ENCODE measurements at places on chromosomes 3 and 15.

GRCh38 chr15:85131915-85132314, 150.3 kb downstream of the PDE8A start:
- no peak for DNase-seq

DNA sequence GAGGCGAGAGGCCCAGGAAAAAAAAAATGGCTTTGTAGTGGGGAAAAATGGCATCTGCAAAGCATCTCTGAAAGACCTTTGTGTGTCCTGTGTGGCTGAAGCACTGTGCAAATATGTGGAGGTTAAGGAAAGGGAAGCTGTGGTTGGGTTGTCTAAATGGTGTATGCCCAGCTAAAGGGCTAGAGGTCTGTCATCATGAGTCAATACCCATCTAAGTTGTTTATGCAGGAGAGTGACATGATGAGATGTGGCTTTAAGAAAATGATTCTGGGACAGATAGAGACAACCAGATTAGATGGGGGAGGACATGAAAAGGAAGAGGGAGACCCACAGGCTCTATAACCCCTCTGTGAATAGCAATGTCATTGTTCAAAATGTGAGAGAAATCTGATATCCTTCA, 280.7 kb downstream of the MFSD1 start:
- DNase-seq = no peak

GRCh38 chr3:73404435-73404834, 220.3 kb downstream of the PDZRN3 start:
- no peak for DNase-seq

DNA sequence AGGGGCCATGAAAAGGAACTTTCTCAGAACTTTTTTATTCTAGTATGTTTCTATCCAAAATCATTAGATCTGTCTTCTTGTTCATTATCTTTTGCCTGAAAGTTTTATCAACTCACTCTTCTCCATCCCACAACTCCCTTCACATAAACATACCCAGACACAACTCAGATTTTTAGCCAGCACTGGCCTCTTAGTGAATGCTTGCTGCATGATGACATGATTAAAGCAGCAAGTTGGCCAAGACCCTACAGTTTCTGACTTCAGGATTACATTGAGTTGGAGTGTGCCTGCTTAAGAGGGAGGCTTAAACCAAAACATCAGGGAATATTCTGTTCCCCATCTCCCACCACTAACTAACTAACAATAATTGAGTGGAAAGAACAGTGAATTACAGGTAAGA, 38.1 kb downstream of the PLSCR2 start:
- no peak for DNase-seq

DNA sequence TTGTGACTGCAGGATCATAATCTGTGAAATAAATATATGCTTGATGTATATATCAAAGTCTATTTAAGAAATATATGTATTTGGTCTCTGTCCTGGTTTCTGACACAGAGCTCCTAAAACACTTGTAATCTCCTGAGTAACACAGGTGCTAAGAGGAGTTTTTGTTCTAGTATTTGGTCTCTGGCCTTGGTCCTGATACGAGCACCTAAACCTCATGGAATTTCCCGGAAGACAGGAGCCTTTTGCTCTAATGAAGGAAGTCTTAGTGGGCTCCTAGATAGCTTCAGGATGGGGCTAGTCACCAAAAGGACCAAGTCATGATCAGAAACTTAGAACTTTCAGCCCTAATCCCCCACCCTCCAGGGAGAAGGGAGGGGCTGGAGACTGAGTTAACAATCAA, 19.2 kb upstream of the MUSTN1 start:
- DNase-seq = no peak

DNA sequence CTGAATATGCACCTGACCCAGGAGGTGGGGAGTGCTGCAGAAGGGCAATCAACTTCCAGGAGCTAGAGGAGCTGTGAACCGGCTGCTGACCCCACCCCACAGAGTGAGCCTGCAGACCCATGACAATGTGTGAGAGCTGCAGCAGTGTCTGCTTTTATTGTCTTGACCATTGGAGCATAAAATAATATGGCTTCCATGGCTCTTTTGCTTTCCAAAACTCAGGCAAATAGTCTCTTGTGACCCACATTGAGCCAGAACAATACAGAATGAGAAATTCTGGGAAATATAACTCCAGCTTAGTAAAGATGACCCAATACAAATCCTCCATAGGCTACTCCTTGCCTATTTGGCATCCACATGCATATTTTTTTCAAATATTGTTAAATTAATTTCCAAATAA, 309.6 kb downstream of the PYDC2 start:
- DNase-seq = no peak

- no peak for DNase-seq
Measured at GRCh38 chr3:63624941-63625560, 27.4 kb upstream of the SNTN start.

DNA sequence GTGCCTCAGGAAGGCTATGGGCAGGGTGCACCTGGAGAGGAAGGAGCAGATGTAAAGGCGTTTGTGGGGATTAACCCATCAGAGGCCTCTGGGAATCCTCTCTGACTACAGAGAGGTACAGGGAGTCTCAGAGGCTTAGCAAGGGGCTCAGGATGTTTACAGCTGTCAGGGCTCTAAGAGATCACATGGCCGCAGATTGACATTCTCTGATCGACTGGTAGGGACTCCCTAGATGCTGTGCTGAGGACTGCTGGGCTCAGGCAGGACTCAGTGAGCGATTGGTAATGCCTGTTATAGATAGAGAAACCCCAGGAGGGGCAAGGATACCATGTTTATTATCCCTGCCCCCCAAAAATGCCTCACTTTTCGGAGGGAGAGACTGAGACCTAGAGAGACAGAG, 103.5 kb downstream of the CORO2B start:
- no peak for DNase-seq

DNA sequence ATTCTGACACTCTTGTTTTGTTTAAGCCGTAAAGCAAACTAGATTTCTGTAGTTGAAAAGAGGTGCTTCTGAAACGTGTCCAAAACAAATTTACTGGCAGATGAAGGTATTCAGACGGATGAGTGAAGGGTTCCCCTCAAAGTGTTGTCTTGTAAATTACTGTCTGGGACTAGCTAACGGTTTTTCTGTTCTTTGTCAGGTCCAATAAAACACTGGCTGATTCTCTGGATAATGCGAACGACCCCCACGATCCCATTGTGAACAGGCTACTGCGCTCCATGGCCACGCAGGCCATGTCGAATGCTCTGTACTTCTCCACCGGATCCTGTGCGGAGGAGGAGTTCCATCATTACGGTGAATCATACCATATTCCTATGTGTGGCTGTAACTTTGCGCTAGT, 27.7 kb downstream of the TIPIN start:
- DNase-seq = no peak

DNA sequence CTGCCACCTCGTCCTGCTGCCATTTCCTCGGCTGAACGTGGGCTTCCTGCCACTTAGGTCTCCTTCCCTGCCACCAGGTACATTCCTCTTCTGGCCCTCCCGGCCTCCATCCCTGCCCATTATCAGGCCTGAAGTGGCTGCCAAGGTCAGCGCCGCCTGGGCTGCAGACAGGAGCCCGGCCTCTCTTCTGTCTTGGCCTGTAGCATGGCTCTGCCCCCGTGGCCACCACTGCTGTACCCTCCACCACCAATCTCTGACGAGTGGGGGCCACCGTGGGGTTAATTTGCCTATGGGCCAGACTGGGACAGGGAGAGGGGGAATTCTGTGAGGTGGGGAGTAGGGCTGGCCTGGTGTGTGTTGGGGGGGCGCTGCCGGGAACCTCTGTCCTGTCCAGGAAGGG, 2.0 kb upstream of the BAHD1 start:
- no peak for DNase-seq

DNA sequence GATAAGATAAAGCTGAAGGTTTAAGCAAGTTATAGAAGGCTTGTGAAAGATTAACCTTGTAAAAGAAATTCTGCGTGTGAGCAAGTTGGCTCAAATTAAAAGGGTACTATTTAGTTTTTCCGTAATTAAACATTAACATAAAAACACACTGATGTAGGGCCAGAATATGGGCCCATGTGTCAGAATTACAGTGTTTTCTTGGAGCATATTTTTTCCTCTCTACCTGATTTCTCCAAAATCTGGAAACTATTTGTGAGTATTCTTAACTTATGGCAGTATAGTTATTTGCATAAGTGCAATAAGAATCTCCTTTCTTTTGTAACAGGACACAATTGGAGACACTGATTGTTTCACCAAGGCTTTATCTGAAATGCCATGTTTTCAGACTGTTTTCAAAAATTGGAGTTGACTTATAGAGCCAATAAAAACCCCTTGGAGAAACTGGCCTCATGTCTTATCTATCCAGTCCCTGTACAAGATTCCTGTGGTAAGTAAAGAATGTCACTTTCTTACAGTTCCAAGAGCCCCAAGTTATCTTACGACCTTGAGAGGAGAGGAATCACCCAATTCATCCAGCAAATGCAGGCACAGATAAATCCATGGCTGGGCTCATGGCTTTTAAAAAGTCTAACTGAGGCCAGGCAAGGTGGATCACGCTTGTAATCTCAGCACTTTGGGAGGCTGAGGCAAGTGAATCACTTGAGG, 47.8 kb upstream of the P2RY1 start:
- no peak for DNase-seq

DNA sequence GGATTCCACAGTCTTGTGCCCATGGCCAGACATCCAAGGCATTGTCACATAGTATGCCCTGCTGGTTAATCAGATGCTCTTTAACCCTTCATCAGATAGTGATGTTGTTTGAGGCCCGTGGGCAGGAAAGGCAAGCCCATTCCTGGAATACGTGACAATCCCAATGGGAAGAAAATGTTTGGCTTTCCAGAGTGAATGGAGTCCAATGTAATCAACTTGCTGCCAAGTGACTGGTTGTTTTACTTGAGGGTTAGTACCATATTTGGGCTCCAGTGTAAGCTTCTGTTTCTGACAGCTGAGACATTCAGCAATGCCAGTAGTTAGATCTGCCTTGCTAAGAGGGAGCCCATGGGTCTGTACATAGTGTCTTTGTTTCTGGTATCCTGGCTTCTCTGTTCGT, 31.3 kb downstream of the RPL39L start:
- DNase-seq = no peak

DNA sequence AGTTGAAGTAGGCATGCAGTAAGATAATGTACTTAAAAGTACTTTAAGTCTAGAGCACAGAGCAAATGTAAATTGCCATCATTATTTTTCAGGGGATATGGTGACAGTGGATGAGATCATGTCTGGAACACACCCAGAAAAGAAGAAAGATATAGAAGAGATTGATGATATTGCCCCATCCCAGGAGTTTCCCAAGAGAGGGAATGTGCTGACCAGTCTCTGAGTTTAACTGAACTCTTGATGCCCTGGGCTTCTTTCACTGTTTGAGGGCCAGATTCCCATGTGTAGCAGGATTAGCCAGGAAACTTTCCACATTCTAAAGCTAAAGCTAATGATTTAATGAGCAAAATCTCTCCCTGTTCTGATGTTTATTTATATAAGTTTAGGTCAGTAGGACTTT, 366.8 kb upstream of the UMPS start:
- DNase-seq = no peak

Data from H9 (cell line).